GM06990 (cell line): ENCODE measurements at places on chromosomes 13 and 19.
A peak's percentile ranks its signal among the peaks of the same experiment; 100 is the strongest.

GRCh38 chr13:66427458-66427861 is 802.7 kb downstream of the PCDH9 start:
- no peak for DNase-seq

DNA sequence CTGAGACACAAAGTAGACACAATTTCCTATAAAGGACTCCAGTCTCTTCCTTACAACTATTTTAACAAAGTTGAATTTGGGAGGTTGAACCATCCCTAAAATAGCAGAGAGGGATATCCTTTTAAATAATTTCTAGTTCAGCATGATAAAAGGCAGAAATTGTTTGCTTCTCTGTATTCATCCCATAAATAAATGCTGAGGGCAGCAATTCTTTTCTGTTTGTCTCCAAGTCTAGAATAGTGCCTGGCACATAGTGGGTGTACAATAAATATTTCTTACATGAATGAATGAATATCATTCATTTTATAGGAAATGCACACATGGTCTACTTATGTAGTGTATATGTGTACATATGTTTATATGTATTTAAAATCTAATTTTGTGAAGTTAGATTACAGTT is 12.3 kb downstream of the COL4A1 start:
- no peak for DNase-seq

- DNase-seq = no peak
These were observed 10.3 kb downstream of the TBCB start for GRCh38 chr19:36125557-36125956.

DNA sequence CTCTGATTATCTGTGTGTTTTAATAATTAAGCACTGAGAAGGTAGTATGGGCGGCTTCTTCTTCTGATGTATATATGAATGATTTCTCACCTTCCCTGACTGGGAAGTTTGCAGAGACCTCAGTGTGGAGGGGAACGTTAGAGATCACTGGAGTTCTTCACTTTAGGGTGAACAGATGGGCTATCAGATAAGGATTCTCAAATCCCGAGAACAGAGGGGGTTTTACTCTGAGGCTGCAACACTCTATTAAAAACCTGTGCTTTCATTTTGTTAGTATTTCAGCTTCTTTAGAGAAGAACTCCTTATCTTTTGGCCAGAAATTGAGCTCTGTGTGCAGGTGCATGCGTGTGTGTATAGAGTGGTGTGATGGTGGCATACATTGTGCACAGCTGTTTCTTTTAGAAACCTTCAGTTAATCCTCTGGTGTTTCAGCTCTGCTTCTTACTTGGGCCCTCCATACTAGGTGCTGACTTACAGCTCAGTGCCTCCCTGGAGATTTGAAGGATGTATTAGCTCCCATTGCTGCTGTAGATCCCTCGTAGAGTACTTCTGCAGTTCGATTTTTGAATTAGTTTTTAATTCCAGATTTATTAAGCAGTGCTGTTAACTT is 45.3 kb upstream of the PCDH9 start:
- DNase-seq = no peak

- no peak for DNase-seq
These were observed 118.7 kb upstream of the TSC22D1 start for GRCh38 chr13:44694842-44695241.

DNA sequence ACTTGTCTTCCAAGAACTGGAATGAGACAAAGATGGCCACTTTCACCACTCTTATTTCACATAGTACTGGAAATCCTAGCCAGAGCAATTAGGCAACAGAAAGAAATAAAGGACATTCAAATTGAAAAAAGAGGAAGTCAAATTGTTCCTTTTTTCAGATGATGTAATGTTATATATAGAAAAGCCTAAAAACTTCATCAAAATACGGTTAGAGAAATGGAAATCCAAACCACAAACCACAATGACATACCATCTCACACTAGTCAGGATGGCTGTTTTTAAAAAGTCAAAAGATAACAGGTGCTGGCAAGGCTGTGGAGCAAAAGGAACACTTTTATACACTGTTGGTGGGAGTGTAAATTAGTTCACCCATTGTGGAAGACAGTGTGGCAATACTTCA is 113.3 kb upstream of the SPRY2 start:
- DNase-seq = peak; percentile 32

DNA sequence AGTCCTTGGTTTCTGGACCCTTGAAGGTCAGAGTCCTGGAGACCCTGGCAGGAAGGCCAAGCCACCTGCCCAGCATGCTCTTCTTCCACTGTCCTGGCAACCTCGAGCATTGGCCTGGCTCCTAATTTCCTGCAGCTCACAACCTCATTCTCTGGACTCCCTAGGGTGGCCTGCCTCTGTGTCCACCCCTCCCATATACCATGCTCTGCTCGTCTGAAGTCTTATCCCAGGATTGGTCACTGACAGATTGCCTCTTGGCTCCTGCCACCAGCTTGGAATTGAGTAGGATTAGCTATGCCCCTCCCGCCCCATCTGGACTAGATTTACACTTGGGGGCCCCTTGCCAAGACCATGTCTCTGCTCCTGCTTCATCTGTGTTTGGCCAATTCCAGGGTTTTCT is 17.1 kb upstream of the WASF3 start:
- DNase-seq = no peak

GRCh38 chr13:80705371-80706163 is 364.6 kb upstream of the SPRY2 start:
- DNase-seq = no peak

GRCh38 chr13:71118779-71119364 is 748.1 kb downstream of the DACH1 start:
- no peak for DNase-seq

- no peak for DNase-seq
These were observed 458.4 kb downstream of the KLF12 start for GRCh38 chr13:73675821-73676220.

GRCh38 chr19:29535214-29535831 is 9.5 kb downstream of the VSTM2B start:
- DNase-seq = no peak

- no peak for DNase-seq
These were observed 226.3 kb downstream of the DLEU7 start for GRCh38 chr13:50617134-50617721.
